ENCODE measurements at places on chromosomes 2 and 18.

- no peak for DNase-seq
Observed at GRCh38 chr18:58727776-58728500, 56.7 kb downstream of the MALT1 start.

DNA sequence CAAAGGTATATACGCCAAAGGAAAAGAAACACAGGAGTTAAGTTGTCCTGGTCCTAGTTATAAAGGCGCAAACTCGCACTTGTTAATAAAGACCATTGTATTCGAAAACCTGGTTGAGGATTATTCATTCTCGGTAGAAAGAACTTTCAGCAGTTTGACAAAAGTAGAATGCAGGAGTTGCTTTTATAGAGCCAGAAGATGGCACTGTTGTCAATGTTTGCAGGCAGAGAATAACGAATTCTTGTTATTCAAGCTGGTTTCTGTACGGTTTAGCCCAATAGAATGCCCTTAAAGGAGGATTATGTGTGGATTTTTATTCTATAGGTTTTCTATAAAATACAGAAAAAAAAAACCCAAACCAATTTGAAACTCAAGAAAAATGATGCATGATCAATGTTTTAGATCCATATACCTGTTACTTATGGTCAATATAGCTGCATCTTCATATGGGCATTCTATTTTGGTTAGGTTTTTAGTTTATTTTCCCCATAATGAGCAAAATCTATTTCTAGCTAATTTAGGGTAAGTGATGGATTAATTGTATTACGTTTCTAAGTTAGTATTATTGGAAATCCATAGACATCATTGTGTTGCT, 510.3 kb downstream of the PLCL1 start:
- peak; percentile 43 for DNase-seq

- no peak for DNase-seq
Observed at GRCh38 chr2:130795431-130795830, 40.1 kb downstream of the AMER3 start.

- DNase-seq = no peak
Observed at GRCh38 chr2:188573453-188573852, 281.8 kb downstream of the GULP1 start.

- DNase-seq = no peak
Observed at GRCh38 chr2:9092383-9093282, 89.1 kb upstream of the MBOAT2 start.

DNA sequence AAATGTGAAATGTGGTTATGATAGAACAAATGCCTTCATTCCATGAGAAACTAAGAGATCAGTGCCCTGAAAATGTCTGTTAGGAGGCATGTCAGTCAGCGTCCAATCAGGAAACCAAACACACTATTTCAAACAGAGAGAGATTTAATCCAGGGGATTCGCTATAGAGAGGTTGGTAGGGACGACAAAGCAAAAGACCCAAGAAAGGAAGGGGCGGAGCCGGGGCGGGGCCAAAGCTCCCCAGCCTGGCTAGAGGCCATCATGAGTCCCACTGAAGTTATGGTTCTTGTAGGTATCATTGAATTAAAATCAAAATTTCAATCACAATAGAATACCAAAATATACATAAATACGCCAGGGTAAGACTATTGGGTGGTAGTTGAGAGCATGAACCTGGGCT, 32.9 kb upstream of the RNF149 start:
- no peak for DNase-seq

GRCh38 chr2:32752205-32752604, 124.4 kb downstream of the TTC27 start:
- no peak for DNase-seq

DNA sequence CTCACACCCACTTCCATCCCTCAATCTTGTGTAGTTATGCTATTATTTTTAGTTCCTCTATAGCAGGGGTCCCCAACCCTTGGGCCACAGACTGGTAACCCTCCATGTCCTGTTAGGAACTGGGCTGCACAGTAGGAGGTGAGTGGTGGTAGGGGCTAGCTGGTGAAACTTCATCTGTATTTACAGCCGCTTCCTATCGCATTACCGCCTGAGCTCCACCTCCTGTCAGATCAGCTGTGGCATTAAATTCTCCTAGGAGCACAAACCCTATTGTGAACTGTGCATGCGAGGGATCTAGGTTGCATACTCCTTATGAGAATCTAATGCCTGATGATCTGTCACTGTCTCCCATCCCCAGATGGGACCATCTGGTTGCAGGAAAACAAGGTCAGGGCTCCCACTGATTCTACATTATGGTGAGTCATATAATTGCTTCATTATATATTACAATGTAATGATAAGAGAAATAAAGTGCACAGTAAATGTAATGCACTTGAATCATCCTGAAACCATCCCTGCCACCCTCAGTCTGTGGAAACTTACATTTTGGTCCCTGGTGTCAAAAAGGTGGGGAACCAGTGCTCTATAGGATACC, 1.6 kb upstream of the RAB11FIP5 start:
- DNase-seq = no peak

GRCh38 chr18:7921938-7922587, 354.9 kb downstream of the PTPRM start:
- DNase-seq = no peak

DNA sequence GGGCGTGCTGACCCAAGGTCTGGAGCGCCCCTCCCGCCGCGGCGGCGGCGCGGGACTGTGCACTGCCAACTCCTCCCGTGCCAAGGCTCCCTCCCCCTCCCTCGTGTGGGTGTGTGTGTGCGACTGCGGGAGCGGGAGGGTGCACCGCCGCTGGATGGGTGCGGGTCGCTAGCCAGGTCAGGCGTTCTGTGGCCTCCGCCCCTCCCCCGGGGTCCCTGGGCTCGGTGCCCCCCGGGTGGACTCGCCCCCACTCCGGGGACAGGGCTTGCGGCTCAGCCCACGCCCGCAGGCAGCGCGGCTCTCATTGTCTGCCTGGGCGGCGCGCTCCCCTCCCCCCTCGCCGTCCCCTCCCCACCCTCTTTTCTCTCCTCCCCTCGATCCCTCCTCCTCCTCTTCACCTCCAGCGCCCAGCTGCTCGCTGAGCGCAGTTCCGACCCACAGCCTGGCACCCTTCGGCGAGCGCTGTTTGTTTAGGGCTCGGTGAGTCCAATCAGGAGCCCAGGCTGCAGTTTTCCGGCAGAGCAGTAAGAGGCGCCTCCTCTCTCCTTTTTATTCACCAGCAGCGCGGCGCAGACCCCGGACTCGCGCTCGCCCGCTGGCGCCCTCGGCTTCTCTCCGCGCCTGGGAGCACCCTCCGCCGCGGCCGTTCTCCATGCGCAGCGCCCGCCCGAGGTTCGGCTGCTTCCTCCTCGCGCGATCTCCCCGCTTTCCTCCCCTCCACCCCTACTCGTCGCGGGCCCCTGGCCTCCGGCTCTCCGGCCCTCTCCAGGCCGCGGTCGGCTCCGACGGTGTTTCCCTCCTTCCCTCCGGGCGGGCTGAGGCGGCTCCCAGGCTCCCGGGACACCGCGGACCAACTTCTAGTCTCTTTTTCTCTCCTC, at the start of gene GATA6:
Gene GATA6, plus strand, starts transcription at position 579 of the 878 bp plus-strand sequence. CDS start 1,556 bp downstream, outside the sequence.
- peak; percentile 84 for DNase-seq

DNA sequence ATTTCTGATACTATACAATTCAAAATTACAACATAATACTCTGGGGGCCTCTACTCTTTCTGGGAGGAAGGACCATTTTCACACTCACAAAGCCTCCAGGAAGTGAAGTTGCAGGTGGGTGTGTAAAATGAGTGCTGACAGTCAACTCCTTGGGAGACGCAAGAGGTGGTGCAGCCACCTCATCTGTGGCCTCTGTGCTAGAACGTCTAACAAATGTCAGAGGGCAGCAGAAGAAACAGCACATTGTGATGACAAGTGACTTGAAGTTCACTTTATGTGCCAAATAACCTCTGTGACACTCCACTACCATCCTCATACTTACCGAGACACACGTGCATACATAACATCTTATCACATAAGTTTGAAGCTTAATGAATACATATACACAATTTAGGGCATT, 10.2 kb downstream of the RNF103 start:
- DNase-seq = no peak

GRCh38 chr18:13217466-13217961, 1.0 kb upstream of the LDLRAD4 start:
- DNase-seq = no peak

GRCh38 chr18:27860701-27861107, 316.2 kb downstream of the CDH2 start:
- no peak for DNase-seq

DNA sequence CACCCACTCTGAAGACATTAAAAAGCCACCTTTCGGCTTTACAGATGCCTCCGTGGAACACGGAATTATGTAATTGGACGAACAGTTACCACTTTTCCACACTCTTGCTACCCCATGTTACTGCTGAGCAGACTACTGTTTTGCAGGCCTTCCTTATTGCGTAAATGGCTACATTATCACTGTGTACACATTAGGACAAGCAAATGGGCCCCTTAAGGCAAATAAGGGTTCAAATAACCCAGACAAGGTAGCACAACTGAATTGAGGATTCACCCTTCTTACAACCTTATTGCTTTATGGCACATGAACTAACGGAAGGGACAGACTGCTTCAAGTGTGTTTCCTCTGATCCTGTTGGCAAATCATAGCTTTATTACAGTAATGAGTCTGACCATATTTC, 832.2 kb upstream of the FANCL start:
- no peak for DNase-seq

GRCh38 chr18:66560094-66560493, 43.8 kb downstream of the CDH19 start:
- peak; percentile 43 for DNase-seq

- DNase-seq = no peak
Observed at GRCh38 chr18:61883547-61883946, 9.3 kb downstream of the RNF152 start.

DNA sequence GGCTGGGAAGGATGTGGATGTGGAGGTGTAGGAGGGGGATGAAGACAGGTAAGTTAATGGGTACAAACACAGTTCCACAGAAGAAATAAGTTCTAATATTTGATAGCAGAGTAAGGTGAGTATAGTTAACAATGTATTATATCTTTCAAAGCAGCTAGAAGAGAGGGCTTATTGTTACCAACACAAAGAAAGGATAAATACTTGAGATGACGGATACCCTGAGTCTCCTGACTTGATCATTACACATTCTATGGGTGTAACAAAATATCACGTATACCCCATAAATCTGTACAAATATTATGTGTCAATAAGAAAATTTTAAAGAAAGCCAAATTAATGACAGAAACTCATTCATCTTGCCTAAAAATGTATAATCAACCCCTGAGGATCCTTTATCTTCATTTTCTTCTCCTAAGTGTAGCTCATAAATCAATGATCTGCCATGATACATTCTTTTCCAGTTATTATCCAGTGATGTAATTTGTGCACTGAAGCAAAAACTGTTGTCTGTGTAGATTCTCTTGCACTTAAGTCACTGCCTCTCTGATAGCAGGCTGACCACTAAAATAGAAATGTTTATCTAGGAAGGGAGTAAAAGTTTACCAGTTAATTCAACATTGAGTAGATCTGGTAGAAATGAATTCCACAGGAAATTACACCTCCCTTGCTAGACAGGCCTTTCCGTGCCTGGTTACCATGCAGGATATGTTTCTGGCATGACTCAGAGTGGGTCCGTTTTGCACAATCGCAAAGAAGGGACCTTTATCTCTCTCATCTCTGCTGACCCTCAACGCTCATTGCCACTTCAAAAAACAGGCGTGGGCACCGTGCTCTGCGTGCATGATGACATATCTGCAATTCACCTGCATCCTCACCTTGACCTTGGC, 249.7 kb upstream of the NCKAP5 start:
- DNase-seq = no peak

- DNase-seq = peak; percentile 33
Observed at GRCh38 chr2:120804459-120804858, 68.8 kb downstream of the GLI2 start.

DNA sequence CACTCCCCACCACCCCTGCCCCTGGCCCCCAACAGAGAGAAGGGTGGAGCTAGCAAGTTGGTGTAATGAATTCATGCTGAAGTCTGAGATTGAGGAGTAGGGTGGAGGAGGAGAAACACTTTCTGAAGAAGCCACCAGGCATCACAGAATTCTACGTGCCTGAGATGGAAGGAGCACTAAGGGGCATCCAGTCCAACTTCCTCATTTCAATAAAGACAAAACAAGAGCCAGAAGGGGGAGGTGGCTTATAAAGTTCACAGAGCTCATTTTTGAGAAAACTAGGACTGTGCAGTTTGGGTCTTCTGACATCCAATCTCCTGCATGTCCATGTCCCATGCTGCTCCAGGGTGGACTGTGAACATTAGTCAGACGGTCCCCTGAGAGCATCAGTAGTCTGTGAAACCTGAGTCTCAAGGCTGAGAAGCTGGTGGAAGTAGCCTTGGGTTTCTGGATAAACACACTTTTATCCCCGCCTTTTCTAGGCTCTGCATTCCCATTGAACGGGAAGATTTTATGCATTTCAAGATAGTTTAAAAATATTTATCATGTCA, 77.7 kb downstream of the TRIM43 start:
- DNase-seq = no peak

DNA sequence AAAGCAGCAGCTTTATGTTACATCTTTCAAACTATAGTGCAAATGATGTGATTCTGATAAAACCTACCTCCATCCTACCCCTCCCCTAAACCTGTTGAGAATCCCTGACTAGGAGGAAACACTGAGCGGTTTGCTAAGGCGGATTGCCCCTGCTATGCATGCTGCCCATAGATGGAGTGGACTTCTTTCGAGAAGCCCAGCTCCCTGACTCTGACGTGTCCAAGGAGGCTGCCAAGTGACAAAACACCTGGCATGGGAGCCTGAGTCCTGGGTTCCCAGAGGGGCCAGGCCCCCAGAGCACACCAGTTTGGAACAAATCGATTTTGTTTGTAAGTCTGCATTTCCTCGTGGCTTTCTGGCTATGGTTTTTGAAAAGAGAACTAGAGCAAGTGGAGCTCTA, 1.4 kb upstream of the UXS1 start:
- DNase-seq = no peak

GRCh38 chr2:55810622-55811020, 113.0 kb downstream of the EFEMP1 start:
- no peak for DNase-seq

DNA sequence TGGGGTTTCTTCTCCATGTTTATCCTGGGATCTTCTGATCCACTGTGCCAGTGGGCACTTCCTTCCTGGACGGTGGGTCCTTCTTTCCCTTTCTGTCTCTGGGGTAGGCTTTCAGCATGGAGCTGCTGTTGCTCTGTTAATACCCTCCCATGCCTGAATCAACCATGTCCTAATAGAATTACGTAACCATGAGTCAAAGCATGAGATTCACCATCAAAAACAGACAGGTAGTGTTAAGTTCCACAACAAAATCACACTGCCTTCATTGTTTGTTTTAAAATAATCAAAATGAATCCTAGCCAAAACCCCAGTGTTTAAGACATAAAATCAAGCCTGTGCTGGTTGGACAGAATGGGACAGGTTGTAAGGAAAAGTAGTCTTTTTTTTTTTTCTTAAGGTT, 37.5 kb downstream of the GNAL start:
- DNase-seq = no peak

Data from NCI-H1105 (cell line).